Stimulated activated CD4-positive, alpha-beta T cell treated with anti-CD3 and anti-CD28 coated beads, TNF-alpha, amount 100 ng/mL, for 4 hours (primary cell): ENCODE measurements at places on chromosomes 2 and 18.

GRCh38 chr18:76405681-76406356 is 89.2 kb downstream of the ZNF516 start:
- no peak for DNase-seq

DNA sequence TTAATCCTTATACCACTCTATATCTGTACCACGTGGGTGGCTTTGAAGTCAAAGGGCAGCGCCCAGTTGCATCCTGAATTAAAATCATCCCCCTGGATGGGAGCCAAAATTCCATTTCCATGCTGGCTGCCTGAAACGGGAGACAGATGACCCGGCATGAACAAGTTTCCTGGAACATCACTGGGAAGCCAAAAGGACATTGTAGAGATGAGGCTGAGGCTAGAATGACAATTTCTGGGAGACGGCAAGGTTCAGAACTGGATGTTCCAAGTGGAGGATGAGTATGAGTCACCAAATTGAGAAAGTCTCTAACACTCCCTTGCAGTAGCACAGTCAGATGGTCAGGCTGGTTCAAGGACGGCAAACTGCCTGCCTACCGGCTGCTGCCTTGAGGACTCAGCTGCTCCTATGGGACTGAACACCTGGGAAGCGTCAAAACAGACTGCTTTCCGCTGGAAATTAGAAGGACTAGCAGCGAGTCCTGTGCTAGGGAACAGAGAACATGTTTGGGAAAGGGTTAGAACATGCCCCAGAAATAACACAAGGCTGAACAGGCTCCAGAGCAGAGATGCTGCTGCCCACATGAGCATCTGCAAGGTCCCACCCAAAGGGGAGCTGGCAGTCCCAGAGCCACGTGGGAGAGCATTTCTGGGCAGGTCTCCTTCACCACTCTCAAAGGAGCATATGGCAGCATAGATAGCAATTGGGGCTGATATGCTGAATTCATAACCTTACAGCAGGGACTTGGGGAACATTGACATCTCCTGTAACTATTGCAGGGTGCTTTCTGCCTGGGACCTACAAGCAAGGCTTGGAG is 32.0 kb downstream of the YPEL5 start:
- DNase-seq, result no peak

DNA sequence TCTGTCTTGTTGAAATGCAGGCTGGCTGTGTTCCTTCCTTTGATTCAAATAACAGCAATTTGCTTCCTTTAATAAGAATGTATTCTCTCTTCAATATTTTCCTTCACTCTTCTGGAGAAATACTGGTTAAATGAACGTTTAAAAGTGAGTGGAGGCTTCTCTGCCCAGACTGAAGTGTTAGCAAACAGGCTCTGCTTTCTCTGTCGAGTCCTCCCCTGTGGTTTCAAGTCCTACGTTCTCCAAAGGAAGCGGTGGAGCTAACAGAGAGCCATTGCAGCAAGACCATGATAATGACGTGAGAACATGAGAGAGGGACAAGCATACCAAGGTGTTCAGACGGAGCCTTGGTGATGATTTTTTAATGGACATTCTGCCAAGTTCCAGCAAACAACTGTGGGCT is 26.2 kb upstream of the PID1 start:
- DNase-seq, result no peak

DNA sequence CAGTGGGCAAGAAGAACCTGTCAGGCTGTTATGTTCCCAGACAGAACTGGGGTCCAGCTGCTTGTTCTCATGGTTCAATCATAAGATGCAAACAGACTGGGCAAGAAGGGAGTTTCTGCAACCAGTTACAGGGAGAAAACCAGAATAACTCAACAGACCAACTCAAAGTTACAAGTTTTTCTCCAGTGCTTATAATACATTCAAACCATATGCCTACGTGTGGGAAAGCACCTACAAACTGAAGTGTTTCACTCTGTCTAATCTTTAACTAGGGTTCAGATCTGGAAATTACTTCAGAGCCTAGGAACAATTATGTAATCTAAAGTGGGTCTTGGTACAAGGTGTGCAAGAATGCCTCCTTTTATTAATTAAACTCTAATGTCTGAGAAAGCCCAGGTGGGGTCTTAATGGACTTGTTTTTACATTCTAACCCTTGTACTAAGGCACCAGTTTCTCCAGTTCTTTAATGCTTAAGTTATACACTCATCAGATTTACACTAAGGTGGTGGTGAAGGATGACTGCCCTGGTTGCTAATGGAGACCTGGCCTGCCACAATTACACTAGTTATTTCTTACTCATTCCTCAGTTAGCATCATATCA is 951.9 kb downstream of the TSN start:
- DNase-seq, result no peak

GRCh38 chr2:203623096-203623495 is 83.3 kb upstream of the CD28 start:
- no peak for DNase-seq

DNA sequence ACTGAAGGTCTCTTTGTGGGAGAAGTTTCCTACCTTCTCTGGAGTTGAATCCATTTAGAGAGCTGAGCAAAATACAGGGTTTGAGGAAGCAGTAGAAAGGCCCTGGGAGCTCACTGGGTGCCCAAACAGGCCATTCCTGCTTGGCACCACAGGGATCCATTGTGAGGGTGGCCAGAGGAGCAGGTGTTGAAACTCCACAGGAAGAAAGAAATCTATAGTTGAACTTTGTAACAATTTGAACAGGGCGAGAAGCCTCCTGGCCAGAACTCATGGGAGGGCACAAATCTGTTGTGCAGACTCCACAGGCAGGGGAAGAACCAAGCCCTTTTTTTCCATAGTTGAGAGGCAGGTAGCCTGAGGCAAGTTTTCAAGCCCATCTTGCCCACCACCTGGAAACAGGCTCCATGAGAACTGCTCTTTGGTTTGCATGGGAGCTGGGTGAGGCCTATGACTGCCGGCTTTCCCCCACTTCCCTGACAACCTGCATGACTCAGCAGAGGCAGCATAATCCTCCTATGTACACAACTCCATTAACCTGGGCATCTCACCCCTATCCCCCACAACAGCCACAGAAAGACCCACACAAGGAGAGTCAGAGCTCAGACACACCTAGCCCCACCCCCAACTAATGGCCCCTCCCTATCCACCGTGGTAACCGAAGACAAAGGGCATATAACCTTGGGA is 1053.0 kb downstream of the TSN start:
- DNase-seq, result no peak

GRCh38 chr2:151157000-151157735 is 104.5 kb downstream of the RBM43 start:
- no peak for DNase-seq

DNA sequence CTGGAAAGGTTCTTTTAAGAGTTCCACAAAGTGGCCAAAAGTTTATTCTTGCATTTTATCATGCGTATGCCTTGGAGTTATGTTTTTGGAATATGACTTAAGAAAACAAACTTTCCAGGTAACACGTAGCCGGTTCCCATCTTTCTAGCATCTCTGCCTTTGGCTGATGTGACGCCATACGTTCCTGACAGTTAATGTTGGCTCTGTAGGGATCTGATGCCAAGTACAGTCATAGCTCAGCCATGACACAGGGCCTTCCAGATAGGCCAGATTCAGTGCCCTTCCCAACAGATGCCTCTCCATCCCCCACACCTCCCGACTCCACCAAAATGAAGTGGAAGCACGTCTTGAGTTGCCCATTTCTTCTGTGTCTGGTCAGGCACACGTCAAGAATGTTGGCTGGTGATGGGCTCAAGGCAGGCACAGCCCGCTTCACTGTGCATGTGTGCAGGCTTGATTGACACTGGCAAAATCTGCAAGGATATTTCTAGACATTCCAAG is 51.0 kb upstream of the THOC1 start:
- no peak for DNase-seq

- DNase-seq, result no peak
Observed at GRCh38 chr2:41966920-41967319, 80.9 kb upstream of the PKDCC start.

DNA sequence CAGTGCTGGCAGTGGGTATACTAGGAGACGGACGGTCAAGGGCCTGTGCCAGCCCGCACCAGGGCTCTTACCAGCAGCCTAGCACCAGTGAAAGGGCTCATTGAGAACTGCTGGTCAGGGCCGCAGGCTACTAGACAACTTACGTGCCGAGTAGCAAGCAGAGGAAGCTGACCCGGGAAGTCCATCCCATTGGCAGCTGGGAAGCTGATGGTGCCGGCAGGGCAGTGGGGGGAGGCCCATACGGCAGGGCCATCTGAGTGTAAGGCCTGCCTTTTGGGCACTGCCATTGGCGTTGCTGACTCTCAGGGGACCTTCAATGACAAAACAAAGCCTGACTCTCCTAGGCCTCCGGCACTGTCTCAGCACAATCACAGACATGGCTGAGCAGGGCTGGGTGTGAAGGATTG is 20.6 kb downstream of the EFR3B start:
- no peak for DNase-seq

GRCh38 chr18:63480915-63481314 is 4.2 kb downstream of the SERPINB5 start:
- DNase-seq, result no peak

DNA sequence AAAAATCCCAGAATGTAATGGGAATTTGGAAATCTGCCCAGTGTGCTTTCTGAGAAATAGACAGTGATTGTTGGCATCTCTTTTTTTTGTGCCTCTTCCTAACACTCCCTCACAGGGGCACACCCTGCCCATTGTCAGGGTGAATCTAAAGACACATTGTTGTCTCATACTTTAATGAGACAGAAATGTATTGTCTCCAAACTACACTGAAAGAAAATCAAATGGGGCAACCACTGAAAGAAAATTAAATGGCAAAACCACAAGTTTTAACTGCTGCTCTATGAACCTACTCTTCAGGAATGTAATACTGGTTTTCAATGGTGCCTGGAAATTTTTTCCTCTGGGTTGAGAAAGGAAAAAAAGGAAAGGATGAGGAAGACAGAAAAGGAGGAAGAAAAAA is 43.2 kb upstream of the GLS start:
- DNase-seq, result no peak

DNA sequence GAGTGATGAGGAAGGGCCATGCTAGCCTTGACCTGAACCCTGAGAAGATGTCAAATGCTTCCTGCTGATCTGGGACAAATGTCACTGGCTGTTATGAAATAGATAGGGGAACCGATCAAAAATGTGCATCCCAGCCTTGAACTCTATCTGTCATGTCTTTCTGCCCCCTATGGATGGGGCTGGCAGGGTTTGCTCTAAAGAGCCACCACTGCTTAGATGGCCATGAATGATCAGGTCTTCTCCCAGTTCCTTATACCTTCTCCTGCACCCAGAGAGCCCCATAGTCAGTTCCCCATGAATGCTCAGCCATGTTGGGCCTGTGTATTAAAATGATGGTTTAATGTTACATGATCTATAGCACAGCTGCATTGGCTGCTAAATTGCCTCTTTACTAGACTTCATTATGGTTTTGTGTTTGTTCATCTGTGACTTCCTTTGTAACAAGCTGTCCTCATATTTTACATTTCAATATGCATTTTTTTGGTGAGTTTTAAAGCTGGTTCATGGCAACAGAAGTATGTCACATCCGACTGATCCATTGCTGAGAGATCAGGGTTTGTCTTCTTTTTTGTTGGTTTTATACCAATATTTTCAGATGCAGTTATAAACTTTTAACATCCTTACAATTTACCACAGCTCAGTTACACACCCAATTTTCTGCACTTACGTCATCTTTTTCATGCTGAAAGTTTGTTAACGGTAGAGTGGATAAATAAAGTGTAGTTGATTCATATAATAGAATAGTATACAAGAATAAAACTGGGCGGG is 56.3 kb upstream of the SMAD2 start:
- DNase-seq, result no peak

DNA sequence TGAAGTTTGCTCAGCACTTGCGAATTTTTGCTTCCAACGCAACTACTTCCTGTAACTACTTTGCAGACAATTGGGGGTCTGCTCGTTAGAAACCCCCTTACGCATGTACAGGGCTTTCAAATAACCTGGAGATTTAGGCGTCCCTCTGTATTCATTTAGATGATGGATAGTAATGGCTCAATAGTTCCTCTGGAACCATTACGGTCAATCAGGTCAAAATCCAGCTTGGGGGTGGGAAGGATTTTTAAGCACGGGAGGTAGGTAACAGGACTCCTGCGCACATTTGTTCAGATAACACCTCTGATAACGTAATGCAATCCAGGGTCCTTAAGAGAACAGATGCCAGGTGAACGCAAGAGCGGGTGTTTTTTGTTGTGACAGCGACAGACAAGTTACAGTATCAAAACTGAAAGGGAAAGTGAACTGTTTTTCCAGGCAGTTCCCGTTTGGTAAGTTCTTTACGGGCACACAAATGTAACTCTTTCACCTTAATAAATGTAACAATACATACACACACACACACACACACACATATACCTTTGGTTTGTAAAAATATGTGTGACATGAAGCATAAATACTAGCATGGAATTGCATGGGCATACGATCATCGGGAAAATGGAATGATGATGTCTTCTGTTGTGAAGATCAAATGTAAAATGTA is 3.8 kb upstream of the OSR1 start:
- DNase-seq, result no peak

- no peak for DNase-seq
Observed at GRCh38 chr18:9756271-9756932, 48.3 kb downstream of the RAB31 start.

- DNase-seq, result no peak
Observed at GRCh38 chr18:13051159-13051558, 60.0 kb downstream of the CEP192 start.

DNA sequence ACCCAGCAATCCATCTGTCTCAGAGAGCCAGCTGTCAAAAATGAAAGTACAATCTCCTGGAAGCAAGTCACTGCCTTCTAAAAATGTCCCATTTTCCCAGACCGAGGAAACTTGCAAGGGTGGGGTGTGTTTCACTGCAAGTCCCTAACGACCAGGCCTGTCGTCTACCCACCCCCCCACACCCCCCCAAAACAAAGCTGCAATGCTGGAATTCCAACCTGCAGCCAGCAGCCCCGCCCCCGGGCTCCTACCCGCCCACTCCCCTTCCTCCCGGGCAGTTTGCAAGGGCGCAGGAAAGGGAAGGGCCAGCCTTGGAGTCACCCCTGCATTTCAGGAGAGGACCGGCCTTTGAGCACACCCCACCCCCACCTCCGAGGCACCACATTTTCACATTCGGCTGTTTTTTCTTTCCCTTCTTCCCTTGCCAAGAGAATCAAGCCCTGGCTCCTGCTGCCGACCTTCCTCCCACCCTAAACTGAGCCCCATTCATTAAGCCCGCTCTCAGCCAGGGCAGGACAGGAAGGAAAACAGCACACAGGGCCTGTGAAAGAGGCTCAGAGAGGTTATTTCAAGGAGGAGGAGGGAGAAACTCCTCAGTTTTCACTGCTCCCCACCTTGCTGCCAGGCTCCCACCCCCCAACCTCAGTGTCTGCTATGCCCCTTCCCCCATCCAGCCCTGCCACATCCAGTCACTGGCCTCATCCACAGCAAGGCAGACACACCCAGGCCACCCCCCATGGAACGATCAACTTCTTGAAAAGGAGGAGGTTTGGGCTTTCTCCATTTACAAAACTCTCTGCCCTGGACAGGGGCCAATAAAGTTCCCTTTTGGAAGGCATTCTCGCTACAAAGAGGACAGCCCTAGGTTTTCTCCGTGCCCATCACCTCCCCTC is 11.3 kb downstream of the SMAD7 start:
- DNase-seq, result no peak

- no peak for DNase-seq
Observed at GRCh38 chr2:232219496-232219870, 159.1 kb upstream of the ALPP start.
